ENCODE measurements at places on chromosomes 5 and 9.
A peak's percentile ranks its signal among the peaks of the same experiment; 100 is the strongest.

DNA sequence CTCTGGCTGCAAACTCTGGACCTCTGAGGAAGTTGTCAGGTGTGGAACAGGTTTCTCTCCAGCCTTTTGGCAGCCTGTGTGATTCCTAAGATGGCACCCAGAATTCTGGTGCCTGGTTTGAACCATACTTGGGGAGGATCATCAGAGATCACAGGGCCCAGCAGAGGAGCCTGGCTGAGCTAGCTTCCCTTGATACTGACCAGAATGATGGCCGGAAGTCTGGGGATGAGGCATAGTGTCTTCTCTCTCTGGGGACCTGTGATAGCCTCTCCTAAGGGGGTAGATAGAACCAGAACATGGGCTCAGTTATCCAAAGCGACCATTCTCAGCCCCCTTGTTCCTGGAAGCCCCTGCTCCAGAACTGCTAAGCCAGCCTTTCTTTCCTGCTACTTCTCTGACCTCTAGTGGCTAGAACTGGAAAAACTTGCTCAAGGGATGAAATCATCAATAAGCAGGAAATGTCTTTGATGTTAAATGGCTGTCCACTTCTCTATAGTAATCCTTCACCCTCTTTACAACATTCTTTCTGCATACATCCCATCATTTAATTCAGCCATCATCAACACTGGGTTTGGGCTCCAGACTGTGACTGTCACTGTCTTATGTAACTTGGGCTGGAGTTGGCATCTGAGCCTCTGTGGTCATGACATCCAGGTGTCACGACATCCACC lies 55.1 kb downstream of the C9orf152 start:
- no peak for DNase-seq

- DNase-seq: no peak
These were observed 79.4 kb downstream of the PHF2 start for GRCh38 chr9:93655621-93656425.

DNA sequence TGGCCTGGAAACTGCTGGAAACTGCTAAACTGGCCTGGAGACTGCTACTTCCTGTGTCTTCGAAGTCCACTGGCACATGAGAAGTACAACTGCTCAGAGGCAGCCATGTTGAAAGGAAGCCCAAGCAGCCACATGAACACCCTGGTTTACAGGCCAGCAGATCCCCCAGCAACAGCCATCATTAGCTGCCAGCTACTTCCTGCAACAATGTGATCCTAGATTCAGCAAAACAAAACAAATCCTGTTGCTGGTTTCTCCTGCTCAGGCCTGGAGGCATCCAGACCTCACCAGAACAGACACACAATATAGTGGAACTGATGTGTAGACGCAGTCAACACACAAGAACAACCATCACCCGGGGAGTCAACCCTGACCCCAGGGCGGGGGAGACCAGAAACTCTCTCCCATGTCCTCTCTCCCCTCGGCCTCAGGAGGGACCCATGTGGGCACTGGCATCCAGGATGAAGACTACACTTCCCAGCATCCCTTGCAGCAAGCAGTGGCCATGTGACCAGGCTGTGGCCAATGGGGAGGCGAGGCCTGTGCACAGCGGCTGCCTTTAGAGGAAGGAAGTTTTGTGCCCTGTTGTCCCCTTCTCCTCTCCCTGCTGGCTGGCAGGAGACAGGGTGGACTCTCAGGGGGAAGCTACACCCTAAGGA lies 9.2 kb upstream of the LCN15 start:
- DNase-seq: no peak

GRCh38 chr5:125137535-125137934 lies 391.1 kb upstream of the ZNF608 start:
- no peak for DNase-seq

DNA sequence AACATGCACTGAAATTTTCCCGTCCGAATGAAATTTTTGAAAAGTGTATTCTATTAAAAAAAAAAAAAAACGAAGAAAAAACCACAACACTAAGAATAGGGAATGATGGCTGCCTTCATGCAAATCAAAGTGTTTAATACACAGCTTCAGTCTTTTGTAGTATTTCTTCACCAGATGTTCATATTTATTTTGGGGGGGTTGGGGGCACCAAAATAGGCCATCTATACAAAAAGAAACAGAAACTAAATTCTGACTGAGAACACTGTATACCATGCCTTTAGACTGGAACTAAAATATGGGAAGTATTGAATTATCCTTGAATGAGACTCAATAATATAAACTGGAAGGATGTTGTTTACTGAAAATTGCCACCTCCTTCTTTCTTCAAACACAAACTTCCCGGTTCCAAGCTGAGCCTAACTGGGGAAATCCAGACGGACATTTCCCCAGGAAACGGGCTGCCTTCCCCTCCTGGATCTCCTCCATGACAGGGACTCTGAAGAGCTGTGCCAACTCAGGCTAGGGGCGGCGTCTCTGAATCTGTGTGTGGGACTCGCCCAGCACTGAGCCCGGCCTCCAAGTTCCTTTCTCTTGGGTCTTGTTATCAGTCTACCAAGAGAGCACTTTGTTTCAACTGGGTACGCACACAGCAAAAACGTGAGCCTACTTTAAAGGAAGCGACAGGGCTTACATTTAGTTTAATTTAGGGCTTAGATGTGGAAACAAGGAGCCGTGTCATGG lies 511.3 kb upstream of the ADAMTS16 start:
- no peak for DNase-seq

- DNase-seq: no peak
These were observed 69.2 kb downstream of the ANXA2R start for GRCh38 chr5:42970636-42971559.

DNA sequence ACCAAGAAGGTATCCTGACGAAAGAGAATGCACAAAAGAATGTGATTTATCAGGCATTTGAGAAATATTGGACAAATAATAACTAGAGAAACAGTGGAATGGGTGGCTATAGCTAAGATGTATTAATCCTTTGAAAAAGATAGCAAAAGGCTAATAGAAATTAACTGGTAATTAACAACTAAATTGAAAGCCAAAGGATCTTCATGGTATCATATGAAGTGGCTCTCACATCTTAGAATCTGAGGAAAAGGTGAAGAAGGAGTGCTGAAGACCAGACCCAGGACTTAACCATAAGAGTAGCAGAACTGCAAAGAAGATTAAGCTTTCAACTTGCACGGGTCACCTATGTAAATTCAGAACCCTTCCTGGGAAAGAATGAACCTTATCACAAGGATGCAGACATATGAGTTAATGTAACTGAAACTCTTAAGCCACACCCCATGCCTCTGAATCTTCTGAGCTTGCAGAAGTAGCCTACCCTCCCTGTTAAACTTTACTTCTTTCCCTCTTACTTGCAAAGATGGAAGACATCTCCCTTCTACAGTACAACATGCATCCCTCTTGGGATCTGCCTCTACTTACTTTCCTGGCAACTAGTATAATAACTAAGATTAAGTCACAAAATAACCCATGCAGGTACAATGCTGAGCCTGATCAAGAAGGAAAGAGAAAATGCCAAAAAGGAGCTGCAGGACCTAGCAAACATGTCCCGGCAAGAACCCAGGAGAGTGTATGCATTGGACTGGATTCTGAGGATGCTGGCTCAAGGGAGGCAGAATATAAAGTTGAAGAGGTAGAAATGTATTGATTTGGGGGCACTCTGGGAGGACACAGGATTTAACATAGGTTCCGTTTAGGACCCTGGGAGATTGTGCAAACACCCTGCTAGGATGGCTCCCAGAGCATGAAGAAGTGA lies 395.5 kb upstream of the SLC30A5 start:
- DNase-seq: no peak

- DNase-seq: peak; percentile 60
These were observed at the start of gene ROR2 for GRCh38 chr9:91949946-91950664. Gene ROR2 (minus strand): TSS chr9:91950228.

DNA sequence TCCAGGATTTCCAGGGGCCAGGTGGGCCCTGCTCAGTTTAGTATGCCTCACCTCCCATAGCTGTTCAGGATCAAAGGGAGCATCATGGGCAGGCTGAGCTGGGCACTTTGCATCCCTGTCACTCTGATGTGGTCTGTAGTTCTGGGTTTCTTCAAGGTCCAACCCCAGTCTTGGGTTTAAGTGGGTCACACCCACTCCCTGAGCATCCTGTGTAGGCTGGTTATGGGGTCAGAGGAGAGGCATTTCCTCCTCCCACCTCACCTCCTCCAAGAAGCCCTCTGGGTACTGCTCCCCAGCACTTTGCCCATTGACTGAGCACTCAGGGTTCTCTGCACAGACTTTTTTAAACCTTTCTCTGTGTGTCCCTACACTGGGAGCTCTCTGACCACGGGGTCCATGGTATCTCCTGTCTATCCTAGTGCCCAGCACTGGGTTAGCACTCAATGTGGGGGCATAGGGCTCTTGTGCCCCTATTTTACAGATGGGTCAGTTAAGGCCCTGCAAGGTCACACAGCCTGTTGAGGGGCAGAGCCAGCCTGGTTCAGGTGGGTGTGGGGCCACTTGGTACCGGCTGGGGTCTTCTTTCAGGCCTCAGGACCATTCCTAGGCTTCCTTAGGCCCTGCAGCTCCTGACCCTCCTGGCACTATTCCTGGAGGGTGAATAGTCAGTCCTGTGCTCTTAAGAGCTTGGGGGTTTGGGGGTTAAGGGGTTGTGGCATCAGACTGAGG lies 19.0 kb downstream of the CXXC5 start:
- no peak for DNase-seq
